ENCODE measurements at places on chromosomes 2 and 18. TPM values are rescaled to one million over a fixed set of nuclear protein-coding genes. Genes with fewer than 3 reads are reported as not detected.

- DNase-seq: no peak
Measured at GRCh38 chr2:230591850-230592249, 120.8 kb upstream of the CAB39 start.

Gene TRIB2
- total RNA-seq: 43.8 TPM

DNA sequence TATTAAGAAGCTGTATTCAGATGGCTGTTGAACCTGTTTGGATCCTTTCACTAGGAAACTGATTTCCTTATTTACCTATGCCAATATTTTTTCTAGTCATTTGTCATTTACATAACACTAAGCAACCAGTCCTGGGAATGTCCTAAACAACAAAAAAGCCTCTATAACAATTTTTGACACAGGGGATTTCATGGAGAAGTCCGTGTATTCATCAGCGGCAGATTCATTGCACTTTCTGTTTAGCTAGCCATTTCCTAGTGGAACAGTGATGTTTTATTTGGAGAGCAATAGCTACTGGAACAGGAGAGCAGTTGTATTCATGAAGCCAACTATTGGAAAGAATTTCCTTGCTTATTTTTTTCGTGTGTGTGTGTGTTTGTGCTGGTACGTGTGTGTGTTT lies 604.3 kb upstream of the POU3F3 start:
- DNase-seq: no peak

GRCh38 chr2:147663153-147663961 lies 181.5 kb upstream of the ACVR2A start:
- DNase-seq: no peak

DNA sequence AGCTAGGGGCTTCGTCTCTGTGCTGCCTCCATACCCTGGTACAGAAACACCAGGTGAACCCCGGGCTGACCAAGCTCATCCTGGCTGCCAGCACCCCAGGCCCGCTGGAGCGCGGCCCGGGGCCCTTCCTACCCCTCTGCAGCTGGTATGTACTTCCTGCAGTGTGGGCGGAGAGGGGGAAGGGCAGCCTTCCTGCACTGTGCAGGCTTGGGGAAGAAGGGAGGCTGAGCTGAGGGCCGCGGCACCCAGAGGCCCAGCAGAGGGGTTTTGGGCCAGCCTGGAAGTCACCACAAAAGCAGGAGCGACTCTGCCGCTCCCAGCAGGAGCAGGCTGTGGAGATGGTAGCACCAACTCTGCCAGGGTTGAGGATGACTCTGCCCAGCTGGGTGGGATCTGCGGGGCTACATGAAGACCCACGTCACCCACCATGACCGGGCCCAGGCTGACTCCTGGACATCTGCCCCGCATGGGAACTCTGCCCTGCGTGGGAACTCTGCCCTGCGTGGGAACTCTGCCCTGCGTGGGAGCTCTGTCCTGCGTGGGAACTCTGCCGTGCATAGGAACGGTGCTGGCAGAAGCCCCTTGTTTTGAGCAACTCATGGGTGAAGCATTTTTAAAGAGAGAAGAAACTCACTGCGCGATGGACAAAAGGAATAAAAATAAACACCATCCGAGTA lies 273.3 kb downstream of the NDUFA10 start:
- DNase-seq: no peak

DNA sequence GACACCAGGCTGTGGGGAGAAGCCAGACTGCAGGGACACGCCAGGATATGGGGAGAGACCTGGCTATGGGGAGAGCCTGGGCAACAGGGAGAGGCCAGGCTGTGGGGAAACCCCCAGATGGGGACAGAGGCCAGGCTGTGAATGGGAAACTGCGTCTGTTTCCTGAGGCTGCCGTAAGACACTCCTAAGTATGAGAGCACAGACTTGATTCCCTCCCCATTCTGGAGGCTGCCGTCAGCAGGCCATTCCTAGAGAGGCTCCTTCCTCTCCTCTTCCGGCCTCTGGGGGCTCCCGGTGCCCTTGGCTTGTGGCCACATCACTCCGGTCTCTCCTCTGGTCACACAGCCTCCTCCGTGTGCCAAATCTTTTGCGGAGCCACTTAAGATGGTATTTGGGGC lies 32.3 kb downstream of the ADI1 start:
- peak; percentile 53 for DNase-seq

DNA sequence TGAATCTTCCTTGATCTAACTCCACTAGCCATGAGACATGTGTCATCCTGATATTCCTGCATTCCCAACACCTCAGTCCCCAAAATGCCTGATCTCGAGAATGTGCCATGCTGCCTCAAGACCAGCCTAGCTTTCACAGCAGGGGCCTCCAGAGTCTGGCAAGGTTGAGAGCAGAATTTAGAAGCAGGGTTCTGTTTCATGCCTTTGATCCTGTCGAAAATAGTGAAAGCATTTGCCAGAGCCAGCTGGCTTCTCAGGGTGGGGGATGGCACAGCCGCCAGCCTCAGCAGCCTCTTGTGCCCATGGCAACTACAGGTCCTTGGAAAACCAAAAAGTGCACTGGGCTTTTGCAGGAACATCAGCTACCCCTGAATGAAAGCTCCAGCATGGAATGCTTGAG lies 143.5 kb downstream of the RTN4 start:
- no peak for DNase-seq

Gene DCDC2C
- not detected for total RNA-seq

GRCh38 chr2:55581435-55581834 lies 36.0 kb downstream of the PPP4R3B start:
- DNase-seq: no peak

DNA sequence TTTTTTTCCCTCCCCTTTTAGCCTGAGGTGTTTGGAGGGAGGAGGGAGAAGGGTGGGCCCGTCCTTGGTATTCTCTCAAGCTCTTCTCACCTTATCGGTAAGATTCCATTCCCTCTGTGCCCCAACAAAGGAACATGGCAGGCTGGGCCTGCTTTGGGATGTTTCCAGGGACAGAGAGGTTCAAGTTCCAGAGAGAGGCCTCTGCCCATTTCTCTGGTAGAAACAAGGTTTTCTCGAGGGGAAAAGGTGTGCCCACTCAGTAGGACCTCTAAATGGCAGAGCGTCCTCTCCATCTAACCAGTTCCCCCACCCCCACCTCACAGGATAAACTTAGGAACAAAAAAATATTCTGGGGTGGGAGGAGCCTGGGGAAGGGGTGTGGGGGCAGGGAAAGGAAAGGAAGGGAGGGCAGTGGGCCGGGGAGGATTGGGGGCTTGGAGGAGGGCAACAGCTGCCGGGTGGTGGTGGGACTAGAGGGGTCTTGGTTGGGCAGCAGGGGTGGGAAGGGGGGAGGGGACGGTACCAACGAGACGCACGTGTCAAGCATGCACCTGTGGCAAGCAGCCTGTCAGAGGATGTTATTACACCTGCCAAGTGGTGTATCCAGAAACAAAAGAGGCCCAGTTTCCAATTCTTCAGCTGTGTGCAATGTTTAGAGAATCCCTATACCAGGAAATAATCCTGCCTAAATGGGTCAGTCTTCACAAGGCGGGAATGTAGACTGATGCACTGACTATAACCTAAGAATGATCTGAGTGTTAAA lies 2.1 kb downstream of the PCBP1 start:
- DNase-seq: peak; percentile 65

GRCh38 chr18:5895876-5896740 lies 786 bp upstream of the TMEM200C start:
- DNase-seq: peak; percentile 89

Gene AGXT
- 0.32 TPM for total RNA-seq

- no peak for DNase-seq
Measured at GRCh38 chr2:191115391-191115790, 35.4 kb downstream of the STAT4 start.

DNA sequence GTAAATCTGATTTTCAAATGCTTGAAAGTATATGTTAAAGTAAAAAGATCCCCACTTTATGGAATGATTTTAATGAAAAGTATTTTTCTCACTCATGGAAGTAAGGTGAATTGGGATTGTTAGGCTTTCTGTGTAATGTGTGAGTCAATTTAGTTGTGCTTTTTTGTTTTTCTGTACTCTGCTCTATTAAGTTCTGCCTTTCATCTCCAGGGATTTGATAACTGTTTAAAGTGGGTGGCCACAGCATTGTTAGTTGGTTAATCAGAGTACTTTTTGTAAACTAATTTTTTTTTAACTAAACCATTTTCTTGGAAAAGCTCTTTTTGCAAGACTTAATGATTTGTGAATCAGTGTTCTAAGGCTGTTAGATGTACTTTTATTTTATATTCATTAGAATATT lies 76.8 kb downstream of the ABI2 start:
- no peak for DNase-seq

GRCh38 chr2:58669998-58670397 lies 428.9 kb upstream of the FANCL start:
- DNase-seq: no peak

- DNase-seq: no peak
Measured at GRCh38 chr2:32884346-32884745, 62.4 kb upstream of the LTBP1 start.

All from mesenteric fat pad (tissue), 1 donor.